ENCODE measurements at places on chromosomes 7 and 10.

- ATAC-seq = peak; percentile 13
Measured at GRCh38 chr7:4806983-4807597, 31.7 kb downstream of the AP5Z1 start.

DNA sequence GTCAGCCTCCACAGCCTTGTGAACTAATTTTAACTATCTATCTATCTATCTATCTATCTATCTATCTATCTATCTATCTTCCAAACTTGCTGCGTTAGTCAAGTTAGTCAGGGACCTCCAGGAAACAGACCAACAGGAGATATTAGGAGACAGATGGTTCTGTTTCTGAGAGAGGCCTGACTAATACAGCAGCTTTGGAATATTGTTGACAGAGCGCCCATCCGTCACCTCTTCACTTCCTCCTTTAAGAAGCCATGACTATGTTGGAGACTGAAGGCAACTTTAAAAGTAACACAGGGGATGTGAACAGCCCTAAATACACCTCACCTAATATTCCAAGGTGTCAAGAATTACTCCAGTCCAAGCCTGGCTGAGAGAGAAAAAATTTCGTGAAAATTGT lies 280.9 kb upstream of the IGFBP3 start:
- no peak for ATAC-seq

GRCh38 chr7:134438946-134439345 lies 20.0 kb downstream of the AKR1B1 start:
- ATAC-seq = no peak

- ATAC-seq = peak; percentile 91
Measured at GRCh38 chr10:30098629-30099028, 39.2 kb upstream of the JCAD start.

GRCh38 chr7:70553364-70553763 lies 578.6 kb upstream of the GALNT17 start:
- no peak for ATAC-seq

GRCh38 chr10:75084834-75085384 lies 26.5 kb upstream of the SAMD8 start:
- ATAC-seq = peak; percentile 25

DNA sequence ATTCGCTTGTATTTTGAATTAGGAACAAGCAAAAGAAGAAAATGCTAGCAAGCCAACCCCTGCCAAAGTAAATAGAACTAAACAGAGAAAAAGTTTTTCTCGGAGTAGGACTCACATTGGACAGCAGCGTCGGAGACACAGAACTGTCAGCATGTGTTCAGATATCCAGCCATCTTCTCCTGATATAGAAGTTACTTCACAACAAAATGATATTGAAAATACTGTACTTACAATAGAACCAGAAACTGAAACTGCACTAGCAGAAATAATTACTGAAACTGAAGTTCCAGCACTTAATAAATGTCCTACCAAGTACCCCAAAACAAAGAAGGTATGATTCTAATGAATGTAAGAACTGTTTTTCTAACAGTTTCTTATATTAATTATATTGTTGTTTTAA lies 87.9 kb downstream of the KMT2E start:
- ATAC-seq = no peak

DNA sequence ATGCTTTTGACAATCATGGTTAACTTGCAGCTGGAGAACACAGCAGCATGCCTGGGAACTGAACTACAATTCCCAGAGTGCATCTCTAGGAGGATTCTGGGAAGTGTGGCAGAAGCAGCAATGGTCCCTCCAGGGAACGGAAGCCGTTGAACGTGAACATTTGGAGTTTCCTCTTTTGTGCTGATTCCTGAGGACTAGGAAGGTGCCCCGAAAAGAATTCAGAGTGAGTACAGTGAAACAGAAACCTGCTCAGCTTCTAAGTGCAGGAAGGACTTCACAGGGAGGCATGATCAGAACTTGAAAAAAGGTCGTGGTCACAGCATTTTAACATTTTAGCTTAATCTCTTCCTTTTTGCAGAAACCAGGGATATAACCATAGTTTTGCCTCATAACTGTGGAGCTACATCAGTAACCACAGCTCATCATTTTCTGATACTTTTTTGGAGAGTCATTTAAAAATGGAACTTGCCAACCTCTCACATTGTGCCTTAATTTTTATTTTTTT lies at the start of gene NUDT13:
TSS of gene NUDT13 (plus strand) at position 111 of the 505 bp plus-strand sequence. CDS start 3,911 bp downstream, outside the sequence.
- ATAC-seq = peak; percentile 98

DNA sequence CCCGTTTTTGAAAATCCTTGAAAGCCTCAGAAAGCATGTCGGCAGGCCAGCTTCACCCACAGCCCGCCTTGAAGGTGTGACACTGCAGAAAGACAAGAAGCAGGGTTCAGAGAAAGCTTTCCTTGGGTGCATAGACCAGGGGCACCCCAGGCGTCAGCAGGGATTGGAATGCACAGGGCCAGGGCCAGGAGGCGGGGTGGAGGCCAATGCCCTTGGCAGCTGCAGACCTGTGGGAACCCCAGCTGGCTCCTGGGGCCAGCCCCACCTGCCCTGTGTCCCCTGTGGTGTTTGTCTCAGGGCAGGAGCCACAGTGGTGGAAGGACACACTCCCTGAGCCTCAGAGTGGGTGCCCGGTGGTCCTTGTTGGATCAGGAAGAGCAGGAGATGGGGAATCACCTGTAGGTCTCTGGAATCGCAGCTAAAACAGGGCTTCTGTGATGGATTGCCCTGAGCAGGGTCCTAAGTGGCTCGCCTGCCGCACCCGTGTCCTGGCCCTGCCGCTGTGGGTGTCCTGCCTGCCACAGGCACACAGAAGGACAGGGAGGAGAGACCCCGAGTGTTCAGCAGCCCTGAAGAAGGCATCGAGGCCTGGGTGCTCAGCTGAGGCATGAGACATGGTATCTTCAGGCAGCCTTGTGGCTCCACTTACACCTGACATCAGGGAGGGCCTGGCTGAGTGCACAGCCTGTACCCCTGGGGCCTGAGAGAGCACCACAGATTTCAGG lies 32.5 kb downstream of the ANXA8 start:
- no peak for ATAC-seq

DNA sequence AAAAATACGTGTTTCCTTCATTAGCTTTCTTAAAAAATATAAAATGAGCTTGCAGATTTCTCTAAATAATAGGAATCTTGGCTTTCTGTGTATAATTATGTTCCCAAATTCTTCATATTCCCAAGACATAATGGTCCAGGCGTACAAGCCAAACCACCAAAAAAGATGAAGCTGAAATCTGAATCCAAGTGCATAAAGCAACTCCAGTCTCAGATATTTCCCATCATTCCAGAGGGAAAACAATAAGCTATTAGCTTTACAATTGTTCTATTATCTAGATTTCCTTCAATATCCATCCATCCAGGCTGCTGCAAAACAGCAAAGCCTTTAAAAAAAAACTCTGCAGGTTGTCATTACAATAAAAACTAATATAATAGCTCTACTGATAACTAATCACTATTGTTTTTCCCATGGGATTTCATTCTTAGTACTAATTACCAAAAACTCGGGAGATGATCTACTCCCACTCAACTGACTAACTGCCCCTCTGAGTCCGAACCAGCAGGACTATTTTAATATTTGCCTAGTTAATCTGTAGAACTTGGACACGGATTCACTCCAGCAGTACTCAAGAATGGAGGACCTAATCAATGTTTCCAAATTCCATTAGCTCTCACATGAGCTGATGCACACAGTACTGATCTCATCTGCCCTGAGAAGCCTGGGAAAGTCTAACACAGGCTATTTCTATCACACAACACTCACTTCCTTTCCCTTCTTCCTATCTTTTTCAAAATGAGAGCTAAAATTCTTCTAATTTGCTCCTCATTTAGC lies 108.9 kb upstream of the ASAH2 start:
- ATAC-seq = no peak

DNA sequence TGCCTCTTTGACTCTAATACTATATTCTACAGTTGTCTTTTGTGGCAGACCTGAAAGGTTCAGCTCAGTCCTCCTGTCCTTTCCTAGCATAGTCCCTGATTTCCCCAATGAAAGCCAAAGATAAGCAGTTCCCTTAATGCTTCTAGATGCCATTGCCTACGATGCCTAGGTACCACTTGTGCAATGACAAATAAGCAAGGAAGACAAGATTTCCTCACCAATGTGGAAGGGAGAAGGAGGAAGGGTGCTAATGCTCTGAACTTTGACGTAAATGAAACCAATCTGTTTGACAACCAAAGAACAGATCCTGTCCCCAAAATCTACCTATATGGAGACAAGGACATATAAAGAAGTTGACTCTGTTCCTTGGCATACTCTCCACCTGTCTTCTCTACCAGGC lies 393.3 kb downstream of the KCNMA1 start:
- no peak for ATAC-seq

GRCh38 chr7:3747467-3747866 lies 446.4 kb downstream of the SDK1 start:
- ATAC-seq = no peak

GRCh38 chr7:19407270-19407669 lies 262.0 kb upstream of the FERD3L start:
- no peak for ATAC-seq

GRCh38 chr10:91313796-91314485 lies 93.5 kb downstream of the PCGF5 start:
- peak; percentile 17 for ATAC-seq

GRCh38 chr10:100209303-100209702 lies 20.1 kb downstream of the CHUK start:
- no peak for ATAC-seq

DNA sequence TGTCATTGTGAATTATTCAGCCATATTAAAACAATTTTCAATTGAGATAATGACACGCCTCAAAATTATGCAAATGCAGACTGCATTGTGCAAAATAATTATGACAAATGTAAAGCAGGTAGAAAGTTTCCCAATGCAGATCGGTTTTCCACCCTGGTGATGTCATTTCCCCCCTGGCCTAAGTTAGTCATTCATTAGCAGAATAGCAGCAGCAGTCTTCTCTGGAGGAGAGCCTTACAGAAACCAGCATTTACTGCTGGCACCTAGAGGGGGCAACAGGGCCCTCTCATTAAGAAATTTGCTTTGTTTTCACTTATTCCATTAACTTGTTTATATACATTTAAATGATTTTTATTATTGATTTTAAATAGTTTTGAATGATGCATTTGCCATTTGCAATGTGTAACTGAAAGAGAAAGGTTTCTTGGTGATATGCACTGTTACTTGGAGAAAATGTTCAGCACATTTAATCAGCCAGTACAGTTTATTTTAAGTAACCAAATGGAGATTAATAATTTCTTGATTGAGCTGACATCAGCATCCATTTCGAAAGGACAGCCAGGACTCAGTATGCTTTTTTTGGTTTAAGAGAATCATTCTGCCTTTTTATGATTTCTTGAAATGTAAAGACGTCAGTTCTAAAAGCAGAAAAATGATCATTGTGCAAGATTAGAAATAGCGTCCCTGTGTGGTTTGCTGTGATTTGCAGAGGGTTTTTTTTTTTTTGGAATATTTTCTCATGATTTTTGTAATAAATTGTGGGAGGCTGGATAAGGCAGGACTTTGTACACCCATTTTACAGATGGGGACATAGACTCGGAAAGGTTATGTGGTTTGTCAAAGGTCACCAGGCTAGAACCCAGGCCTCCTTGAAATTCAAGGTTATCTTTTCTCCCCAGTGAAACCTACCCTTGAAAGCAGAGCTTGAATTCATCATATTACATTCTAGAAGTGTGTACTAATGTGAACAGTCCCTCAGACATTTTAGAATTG lies 3.5 kb downstream of the ARID5B start:
- peak; percentile 44 for ATAC-seq

- ATAC-seq = no peak
Measured at GRCh38 chr10:59807629-59808620, 54.7 kb upstream of the MRLN start.

- ATAC-seq = no peak
Measured at GRCh38 chr10:80288849-80289248, 609 bp downstream of the MAT1A start.

- ATAC-seq = no peak
Measured at GRCh38 chr7:73570977-73571376, 7.4 kb downstream of the TBL2 start.

- ATAC-seq = peak; percentile 97
Measured at GRCh38 chr10:103350517-103351260, at the start of gene PCGF6. Gene PCGF6 (minus strand): TSS chr10:103351140. CDS start chr10:103351066, 74 bp downstream.

- no peak for ATAC-seq
Measured at GRCh38 chr10:33047655-33048054, 89.6 kb upstream of the ITGB1 start.

DNA sequence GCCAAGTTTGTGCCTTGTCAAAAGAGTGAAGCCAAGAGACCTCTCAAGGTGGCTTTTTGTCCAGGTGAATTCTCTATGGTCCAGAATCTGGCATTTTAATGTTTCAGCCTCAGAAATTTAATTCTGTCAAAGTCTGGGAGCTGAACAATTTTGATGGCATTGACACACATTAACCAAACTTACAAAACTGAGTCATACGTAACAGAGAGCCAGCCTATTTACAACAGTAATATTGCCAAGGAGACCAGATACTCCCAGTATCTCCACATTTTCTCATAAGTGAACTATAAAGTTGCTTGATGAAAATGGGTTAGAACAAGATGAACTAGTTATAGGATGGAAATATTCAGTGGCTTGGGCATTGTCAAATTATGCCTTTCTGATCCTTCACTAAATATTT lies 43.8 kb downstream of the PDE6C start:
- ATAC-seq = no peak

- no peak for ATAC-seq
Measured at GRCh38 chr10:69146759-69147158, 22.8 kb downstream of the VPS26A start.

DNA sequence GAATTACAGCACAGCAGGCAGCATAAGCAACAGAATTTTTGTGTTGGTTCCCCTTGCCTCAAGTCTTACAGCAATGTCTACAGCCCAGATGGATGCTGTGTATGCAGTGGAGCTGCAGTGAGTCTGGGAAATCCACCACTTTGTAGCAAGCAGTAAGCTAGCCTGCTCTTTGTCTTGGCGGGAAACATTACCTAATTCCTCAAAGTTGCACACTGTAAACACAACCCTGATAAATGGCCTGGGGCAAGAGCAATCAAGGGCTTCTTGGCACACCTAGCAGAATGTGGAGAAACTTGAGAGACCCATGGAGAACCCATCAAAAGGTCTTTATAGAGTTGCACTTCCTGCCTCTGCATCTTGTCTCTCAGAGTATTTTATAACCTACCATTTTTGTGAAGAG lies 102.0 kb upstream of the FOXP2 start:
- ATAC-seq = no peak

DNA sequence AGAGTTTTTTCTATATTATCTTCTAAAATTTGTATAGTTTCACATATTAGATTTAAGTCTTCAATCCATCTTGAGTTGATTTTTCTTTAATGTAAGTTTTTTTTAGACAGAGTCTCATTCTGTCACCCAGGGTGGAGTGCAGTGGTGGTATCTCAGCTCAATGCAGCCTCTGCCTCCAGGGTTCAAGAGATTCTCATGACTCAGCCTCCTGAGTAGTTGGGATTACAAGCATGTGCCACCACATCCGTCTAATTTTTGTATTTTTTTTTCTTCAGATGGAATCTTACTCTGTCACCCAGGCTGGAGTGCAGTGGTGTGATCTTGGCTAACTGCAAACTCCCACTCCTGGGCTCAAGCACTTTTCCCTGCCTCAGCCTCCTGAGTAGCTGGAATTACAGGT lies 143.4 kb upstream of the ZNF92 start:
- ATAC-seq = no peak

- no peak for ATAC-seq
Measured at GRCh38 chr7:55254242-55254595, 110.9 kb upstream of the LANCL2 start.

GRCh38 chr7:106793015-106793975 lies 71.8 kb upstream of the PIK3CG start:
- ATAC-seq = peak; percentile 57

GRCh38 chr10:8534096-8534495 lies 479.6 kb downstream of the GATA3 start:
- ATAC-seq = no peak

GRCh38 chr7:140269004-140269638 lies 92.3 kb upstream of the KDM7A start:
- ATAC-seq = no peak

GRCh38 chr7:151550656-151551286 lies 31.1 kb upstream of the RHEB start:
- ATAC-seq = no peak
